ENCODE measurements at places on chromosomes 11 and 22.

- no peak for DNase-seq
Observed at GRCh38 chr22:36245805-36246356, 6.6 kb upstream of the APOL2 start.

DNA sequence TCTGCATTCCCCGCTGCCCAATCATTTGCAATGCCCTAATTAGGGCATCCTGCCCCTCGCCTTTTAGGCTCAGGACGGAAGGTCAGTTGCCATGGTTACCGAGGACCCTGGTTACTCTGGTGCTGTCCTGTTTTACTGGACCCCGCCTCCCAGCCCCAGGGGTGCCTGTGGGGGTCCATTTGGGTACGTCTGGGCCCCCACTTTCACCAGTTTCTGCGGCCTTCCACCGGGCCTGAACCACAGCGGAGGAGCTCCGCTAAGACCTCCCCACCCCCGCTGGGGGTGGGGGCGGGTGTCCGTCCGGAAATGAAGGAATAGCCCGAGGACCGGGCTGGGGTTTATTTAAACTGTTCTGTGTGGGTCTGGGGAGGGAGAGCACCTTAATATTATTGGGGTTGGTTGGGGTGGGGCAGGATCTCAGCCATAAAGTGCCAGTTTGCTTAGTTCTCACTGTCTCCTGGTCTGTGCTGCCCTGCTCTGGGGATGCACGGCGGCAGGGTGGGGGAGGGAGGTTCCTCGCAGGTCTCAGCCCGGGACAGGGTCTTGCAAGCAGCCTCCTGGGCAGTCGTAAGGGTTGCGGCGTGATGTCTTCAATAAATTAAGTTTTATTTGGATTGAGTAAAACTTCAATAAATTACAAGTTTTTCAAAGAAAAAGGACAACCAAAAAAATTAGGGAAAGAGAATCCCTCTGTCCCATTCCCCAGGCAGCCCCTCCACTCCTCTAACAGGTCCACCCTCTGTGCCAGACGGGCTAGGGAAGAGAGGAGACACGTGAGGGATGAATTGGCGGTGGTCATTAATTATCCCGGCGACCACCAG is 5.3 kb downstream of the PHOX2A start:
- no peak for DNase-seq

DNA sequence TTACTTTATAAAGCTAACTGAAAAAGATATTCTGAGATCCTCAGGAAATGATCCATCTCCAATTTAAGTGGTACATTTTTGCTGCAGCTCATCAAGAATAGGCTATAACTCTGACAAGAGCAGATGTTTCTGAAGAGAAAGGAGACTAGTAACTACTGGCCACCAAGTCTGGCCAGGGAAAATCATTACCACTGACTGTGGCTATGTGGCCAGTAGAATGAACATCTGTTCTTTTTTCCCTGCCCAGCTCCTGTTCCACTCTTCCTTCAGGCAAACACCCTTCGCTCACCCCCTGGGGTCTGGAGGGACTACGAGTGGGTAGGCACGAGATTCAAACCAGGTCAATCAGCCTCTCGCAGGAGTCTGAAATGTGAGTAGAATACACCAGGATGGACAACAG is 23.9 kb downstream of the TMEM123 start:
- DNase-seq, result no peak

- no peak for DNase-seq
Observed at GRCh38 chr22:39138357-39138997, 14.0 kb downstream of the CBX7 start.

DNA sequence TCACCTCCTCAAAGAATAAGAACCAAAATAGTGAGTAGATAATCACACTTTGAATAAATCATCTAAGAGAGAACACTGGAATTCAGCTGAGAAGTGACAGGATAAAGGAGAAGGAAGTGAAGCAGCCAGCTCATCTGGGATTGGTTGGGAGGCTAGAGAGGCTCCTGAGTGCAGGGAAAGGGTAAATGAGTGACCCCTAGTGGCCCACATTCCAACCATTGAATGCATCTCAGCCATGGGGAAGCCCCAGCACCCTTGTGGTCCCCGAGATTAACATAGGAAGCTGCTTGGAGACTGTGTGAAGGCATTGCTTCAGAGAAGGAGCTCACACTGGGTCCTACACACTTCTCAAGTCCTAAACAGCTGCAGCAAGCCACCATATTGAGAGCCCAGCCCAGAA is 82.3 kb downstream of the JRKL start:
- no peak for DNase-seq

- DNase-seq, result no peak
Observed at GRCh38 chr22:40070701-40071100, 75.9 kb downstream of the FAM83F start.

- no peak for DNase-seq
Observed at GRCh38 chr11:133955081-133955891, 1.5 kb downstream of the IGSF9B start.

DNA sequence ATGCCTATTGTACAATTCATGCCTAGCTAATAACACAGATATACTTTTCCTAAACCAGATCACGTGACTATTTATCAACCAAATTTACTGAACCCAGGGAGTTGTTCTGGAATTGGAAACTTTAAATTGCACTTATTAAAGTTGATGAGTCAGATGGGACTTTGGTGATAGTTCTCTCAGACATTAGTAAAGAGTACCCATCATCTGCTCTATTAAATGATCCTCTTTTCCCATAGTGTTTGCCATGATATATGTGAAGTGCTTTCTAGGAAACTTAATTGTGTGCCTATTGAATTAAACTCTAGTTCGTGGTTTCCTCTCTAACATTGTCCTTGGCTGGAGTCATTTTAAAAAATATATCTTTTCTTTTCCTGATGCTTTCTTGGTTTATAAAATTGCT is 99.0 kb downstream of the UVRAG start:
- no peak for DNase-seq

DNA sequence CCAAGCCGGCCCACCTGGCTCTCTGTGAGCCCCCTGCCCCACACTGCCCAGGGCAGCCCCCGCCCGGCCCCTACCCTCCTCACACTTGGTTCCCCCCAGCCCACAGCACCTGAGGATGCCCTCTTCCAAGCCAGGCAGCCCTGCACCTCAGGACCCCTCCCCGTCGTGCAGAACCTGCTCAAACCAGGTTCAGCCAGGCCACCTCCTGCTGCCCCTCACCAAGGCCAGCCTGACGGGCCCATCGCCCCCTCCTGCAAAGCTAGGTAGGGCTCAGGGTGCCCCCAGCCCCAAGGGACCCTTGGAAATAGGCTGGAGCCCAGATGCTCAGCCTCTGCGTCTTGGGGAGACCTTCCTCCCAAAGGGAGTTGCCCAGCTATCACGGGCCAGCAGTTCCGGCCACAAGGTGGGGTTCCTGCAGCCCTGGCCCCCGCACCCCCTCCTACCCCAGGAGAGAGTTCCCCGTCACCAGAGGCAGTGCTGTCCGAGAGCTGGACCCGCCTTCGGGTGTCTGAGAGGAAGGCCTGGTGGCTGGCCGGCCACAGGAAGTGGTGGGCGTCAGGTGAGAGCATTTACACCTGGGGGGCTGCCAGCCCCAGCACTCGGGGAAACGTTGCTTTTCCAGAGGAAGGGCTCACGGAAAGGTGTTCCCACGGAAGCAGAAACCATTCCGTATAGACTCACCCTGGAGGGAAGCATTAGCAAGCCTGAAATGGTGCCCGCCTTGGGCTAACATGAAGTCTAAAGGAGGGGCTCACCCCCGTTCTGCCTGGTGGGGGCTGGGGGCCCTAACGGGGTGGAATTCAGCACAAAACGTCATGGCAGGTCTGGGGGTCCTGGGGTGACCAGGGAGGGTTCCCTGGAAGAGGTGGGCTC is 3.2 kb upstream of the SYT8 start:
- DNase-seq, result no peak

GRCh38 chr11:125164422-125165110 is at the start of gene PKNOX2:
PKNOX2 (plus strand) TSS chr11:125164751; CDS start chr11:125351306, 186,555 bp downstream.
- DNase-seq, result peak; percentile 52

DNA sequence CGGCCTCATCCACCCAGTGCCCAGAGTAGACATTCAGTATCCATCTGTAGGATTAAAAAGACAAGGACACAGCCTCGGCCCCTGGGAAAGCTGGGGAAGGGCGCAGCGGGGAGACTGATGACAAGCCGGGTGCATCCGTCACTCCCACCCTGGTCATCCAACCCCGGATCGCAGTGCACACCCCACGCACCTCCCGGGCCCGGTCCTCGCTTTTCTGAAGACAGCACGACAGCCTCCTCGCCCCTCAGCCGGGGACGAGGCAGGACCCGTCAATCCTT is 1.1 kb downstream of the FCHSD2 start:
- no peak for DNase-seq

DNA sequence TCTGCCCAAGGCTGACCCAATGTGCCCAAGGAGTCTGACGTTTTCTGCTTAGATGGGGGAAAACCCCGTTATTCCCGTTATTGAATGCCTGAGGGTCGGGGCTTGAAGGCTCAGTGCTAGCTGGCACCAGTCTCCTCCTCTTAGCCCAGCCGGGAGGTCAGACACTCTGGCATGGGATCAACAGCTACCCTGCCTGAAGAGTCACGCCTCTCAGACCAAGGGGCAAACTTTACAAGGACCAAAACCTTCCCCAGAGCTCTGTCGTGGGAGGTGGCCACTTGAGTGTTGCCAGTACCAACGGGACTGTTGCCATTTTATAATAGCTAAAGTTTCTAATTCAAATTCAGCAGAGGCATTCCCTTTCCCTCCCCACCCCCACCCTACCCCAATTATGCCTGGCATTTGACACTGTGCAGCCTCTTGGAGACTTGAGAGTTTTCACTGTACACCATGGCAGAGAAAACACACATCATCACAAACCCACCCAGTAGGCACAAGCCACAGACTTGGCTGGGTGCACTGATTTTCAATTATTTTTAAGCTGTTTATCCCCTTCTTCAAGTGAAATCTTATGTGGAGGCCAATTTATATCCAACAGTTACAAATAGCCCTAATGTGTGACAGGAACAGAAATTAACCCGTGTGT is 137.5 kb upstream of the SYT13 start:
- no peak for DNase-seq

DNA sequence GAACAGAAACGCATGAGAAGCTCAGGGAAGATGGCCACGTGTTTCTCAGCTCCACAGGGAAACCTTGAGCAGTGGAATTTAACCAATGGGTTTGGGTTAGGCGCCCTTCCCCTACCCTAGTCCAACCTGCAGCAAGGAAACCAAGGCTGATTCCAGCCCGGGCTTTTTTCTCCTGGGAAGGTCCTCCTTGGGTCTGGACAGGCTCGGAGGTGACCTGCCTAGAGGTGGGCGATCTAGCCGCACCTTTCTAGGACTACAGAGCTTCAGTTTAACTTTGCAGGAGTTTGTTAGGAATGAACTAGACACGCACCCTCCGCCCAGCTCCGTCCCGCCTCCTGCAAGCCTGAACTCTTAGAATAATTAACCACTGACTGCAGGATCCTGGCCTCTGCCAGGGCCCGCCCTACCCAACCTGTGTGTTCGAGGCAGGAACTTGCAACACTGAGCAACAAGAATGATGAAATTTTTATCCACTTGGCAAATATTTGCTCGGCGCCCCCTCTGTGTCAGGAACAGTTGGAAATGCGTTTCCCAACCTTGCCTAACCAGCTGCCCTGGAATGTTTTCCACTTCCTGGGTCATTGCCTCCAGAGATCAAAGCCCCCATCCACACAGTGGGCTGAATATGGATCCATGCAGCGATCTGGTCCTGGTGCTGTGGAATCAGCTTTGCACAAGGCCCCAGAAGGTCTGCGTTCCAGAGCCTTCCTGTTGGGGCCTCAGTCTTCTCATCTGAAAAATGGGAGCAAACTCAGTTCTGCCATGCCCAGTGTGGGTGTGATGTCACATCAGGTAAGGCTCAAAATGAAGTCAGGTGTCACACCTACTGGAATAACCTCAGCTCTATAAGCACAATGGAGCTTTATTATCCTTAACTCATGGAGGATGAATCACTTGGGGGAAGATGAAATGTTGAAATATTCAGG is 13.3 kb downstream of the MPST start:
- DNase-seq, result no peak

- DNase-seq, result no peak
Observed at GRCh38 chr11:12219757-12220156, 109.4 kb downstream of the MICAL2 start.

GRCh38 chr11:82865841-82866240 is 34.4 kb downstream of the PRCP start:
- no peak for DNase-seq

- DNase-seq, result no peak
Observed at GRCh38 chr11:120027546-120028180, 110.2 kb downstream of the TRIM29 start.

DNA sequence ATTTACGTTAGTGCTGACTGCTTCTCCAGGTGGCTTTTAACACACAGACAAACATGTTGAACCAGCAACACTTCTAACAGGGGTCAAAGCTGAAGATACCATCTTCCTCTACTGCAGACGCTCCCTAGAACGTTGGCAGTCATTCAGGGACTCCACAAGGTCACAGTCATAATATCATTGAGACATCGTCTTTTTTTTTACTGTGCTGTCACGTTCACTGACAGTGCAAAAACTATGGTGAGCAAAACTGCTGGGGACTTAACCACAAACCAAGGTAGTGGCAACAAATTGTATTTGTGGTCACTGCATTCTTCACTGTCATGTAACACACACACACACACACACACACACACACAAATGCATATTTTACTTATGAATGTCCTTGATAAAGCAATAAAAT is 244.9 kb downstream of the CASP12 start:
- DNase-seq, result no peak

DNA sequence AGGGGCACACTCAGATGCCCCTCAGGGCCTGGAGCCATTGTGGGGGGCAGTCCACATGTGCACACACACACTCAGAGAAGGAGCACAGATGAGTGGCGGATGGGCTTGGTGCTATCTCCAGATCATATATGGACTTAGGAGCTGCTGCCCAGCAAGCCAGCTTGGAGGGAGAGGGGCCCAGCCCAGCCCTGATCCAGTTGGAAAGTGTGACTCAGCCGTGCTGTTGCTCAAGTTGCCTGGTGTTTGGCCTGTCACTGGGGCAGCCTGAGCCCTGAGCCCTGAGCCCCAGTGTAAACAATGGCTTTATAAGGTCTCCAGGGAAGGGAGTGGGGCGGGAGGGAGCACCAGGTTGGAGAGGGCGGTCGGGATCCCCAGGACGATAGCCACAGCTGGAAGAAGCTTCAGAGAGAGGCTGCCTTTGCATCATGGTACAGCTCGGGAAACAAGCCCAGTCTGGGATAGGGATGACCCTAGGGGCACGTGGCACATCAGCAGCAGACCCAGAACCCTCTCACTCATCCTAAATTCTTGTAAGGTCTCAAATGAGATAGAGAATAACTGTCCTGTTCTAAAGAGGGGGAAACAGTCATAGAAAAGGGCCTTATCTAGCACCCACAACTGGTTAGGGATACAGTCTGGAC is 4.8 kb downstream of the SELENOM start:
- DNase-seq, result no peak
